ENCODE measurements at places on chromosomes 12 and 14.
A peak's percentile ranks its signal among the peaks of the same experiment; 100 is the strongest.

- DNase-seq: no peak
Observed at GRCh38 chr12:49674318-49674981, 32.8 kb downstream of the FMNL3 start.

DNA sequence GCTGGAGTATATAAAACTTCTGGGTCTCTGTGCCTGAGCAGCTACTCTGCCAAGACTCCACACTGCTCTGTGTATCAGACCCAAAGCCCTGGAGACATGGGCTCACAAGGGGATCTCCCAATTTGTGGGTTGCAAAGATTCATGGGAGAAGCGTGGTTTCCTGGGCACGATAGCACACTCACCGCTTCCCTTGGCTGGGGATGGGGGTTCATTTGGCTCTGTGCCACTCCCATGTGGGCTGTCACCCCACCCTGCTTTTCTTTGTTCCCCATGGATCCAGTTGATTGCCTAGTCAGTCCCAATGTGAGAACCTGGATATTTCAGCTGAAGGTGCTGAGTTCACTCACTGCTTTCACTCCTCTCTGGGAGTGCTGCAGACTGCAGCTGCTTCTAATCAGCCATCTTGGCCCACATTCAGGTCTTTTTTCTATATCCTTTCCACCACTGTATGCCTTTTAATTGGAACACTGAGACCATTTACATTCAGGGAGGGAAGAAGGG, 40.0 kb upstream of the PCNX4 start:
- DNase-seq: no peak

DNA sequence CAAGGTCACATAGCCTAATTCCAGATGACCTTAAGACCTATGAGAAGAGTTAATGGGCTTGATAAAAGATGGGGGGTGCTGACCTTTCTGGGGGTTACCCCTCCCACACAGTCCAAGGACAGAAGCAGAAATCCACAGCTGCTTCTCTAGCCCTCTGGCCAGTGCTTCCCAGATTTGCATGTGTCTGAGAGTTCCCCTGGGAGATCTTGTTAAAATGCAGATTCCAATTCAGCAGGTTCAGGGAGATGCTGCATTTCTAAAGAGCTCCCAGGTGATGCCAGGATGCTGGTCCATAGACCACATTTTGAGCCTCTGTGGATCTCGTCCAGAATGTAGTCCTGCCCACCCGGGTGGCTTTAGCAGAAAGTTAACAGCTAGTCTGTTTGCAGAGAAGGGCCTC, 82.1 kb downstream of the WSCD2 start:
- no peak for DNase-seq

GRCh38 chr14:66078006-66078405, 408.2 kb upstream of the CCDC196 start:
- DNase-seq: no peak

DNA sequence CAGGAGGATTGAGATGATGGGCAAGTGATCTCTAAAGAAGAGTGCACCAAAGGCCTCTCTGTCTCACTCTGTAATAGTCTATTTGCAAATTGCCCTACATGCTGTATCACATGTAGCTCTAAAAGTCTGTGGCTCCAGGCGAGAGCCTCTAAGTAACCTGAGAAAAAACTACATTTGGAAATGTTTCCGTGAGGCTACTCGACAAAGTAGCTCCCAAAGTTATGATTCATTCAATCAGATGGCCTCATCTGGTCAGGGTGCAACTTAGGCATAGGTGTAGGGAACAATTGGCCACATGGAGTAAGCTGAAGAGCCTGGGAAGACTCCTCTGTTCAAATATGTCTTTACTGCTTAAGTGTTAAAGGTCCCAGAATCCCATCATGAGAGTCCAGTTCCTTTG, 155.4 kb upstream of the PLEKHG7 start:
- DNase-seq: no peak

DNA sequence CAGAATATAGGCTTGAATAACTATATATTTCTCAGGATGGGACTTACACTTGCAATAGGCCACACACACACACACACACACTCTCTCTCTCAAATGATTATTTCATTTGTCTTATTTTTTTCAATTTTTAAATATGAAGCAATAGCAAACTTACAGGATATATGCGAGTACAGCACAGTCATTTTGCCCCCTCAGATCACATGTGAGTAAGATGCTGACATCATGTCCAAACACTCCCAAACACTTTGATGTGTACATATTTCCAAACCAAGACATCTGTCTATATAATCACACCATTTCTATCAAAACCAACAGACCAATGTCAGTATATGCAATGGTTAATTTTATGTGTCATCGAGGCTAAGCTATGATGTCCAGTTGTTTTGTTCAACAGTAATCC, 1535.9 kb upstream of the FLRT2 start:
- no peak for DNase-seq

- DNase-seq: no peak
Observed at GRCh38 chr12:109557805-109558204, 15.5 kb downstream of the MMAB start.

- peak; percentile 45 for DNase-seq
Observed at GRCh38 chr12:122422730-122423257, 325 bp upstream of the CLIP1 start.

DNA sequence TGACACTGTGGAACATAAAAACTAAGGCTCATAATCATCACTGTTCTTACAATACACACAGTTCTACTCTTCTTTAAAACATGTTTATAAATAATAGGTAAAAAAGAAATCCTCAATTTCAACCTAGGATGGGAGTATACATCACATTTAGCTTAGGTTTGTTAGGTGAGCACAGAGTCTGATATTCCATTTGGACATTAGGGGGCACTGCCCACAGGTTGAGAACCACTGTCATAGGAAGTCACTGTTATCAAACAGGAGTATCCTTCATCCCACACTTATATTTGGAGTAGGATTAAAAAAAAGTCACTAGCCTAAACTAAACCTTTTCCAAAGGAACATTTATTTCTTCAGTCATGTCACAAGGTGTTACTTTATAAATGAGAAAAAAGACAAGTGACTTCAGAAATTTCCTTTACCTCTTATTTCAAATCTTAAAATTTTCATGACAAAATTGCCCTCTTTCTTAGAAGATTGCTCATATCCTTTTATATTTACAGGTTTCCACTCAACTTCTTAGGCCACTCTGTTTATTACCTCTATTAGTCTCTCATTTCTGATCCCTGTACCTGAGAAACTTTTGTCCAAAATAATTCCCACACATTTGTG, 240.6 kb downstream of the CPNE8 start:
- DNase-seq: peak; percentile 55

- peak; percentile 94 for DNase-seq
Observed at GRCh38 chr14:90785471-90785870, 30.8 kb downstream of the TTC7B start.

DNA sequence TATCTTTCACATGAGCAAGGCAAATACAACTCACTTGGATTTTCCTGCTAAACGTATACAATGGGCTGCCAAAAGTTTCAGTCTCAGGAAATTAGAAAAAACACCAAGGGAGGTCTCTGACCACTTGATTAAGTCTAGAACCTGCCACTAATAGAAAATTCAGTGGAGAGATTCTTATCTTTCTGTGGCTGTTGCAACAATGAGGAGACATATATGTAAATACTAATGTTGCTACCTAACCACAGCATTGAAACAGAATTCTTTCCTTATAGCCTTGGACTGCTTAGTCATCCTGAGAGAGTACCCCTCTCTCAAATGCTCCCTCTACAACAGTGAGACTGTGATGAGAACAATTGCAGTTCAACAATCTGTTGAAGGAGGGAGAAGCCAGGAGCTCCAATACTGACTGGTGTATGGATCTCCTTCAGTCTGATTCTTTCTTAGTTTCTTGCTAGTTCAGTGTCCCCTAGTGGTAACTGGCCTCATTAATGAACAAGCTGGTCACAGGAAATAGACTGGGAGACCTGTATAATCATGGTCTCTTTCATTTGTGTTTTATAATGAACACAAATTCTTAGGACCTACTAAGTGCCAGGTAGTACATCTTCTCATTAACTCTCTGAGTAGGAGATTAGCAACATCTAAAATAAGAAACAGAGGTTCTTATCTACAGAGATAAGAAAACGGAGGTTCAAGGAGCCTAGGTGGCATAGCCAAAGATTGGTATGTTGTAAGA, 164.5 kb downstream of the SLC38A4 start:
- peak; percentile 69 for DNase-seq

- DNase-seq: no peak
Observed at GRCh38 chr12:67414011-67414715, 145.0 kb downstream of the CAND1 start.

GRCh38 chr14:94676495-94677185, 64.4 kb downstream of the SERPINA3 start:
- no peak for DNase-seq

DNA sequence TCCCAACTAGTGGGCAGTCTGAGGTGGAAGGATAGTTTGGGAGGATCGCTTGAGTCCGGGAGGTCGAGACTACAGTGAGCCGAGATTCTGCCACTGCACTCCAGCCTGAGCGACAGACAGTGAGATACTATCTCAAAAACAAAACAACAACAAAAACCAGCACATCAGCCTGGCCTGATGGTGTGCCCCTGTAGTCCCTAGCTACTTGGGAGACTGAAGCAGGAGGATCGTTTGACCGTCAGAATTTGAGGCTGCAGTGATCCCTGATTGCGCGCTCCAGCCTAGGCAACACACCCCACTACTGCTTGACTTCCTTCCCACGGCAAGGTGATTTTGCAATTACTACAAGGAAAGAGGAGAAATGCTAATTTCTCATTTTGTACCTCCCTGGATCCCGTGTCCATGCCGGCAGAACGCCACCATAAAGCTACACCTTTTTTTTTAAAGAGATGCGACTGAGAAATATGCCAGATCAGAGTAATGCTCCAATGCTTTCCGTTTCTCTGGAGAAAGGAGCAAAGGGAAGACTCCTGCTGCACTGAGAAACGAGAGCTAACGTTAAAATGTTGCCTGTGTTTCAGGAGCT, 672 bp upstream of the SCFD1 start:
- DNase-seq: no peak

DNA sequence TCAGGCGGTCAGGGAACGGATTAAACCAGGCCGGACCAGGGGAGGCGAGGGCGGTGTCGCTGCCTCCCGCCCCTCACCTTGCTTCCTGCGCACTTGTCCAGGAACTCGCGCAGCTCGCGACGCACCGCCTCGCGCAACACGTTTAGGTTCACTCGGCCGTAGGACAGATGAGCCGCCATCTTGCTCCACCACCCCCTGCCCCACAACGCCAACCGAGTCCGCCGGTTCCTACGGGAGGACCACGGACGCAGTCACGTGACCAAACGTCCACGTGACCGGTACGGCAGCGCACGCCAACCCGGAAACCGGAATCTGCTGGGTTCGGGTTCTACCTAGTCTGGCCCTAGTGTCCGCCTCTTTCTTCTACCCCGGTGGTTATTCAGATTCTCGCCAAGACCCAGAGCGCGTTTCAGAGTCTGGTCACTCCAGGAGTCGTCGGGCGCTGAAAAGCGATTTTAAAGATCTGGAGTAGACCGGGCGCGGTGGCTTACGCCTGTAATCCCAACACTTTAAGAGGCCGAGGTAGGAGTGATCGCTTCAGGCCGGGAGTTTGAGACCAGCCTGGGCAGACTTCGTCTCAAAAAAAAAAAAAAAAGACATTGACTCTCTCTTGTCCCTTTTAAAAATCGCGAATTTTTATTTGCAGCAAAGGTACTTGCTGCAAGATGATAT, at the start of gene VPS33A:
TSS of gene VPS33A (minus strand) at position 265 of the 672 bp plus-strand sequence. CDS start at position 179, 86 bp downstream.
- DNase-seq: peak; percentile 97

GRCh38 chr14:71049435-71050133, 142.3 kb downstream of the PCNX1 start:
- DNase-seq: no peak

GRCh38 chr12:48276621-48277020, 73.5 kb upstream of the OR10AD1 start:
- DNase-seq: no peak

- no peak for DNase-seq
Observed at GRCh38 chr14:24430682-24431568, 1.2 kb downstream of the KHNYN start.

DNA sequence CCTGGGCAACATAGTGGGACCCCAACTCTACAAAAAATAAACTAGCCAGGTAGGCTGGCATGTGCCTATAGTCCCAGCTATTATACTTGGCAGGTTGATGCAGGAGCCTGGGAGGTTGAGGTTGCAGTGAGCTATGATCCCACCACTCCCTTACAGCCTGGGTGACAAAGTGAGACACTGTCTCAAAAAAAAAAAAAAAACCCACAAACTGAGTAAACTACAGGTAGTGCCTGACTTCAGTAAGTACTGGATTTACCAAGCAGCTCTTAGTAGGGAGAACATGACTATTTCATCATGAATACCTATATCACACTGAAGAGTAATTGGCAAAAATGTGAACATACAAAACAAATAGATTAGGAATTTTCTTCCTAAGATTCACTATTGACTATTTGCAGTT, 32.4 kb upstream of the AP4S1 start:
- DNase-seq: no peak

GRCh38 chr12:72274931-72275330, 2.8 kb downstream of the TRHDE start:
- no peak for DNase-seq

- DNase-seq: peak; percentile 86
Observed at GRCh38 chr14:67704484-67705089, 2.9 kb downstream of the RDH12 start.

GRCh38 chr14:21234112-21234511, 35.1 kb downstream of the HNRNPC start:
- DNase-seq: no peak

DNA sequence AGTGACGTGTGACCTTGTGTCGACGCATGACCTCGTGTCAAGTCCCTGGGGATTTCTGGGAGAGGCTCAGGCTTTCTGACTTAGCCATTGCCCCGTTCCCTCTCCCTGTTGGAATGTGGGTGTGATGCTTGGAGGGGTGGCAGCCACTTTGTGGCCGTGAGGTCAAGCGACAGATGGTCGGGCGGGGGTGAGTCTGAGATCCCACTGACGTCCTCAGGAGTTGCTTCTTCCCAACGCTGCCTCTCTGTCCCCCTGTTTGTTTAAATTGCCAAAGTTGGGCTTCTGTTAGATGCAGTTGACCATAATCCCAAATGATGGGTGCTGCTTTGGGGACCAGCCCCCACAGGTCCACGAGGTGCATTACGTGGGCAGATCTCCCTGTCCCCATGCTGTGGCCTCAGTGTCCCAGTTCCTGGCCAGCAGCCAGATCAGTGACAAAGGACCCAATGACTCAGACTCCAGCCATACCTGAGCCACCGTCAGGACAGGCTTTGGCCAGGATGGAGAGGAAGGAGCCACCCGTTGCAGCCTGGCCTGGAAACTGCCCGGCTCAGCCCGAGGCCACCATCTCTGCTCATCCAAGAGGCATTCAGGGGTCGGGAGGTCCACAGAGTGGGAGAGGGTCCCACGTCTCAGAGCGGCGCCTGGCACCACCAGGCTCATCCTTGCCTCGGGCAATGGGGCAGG, 34.4 kb upstream of the GALNT9 start:
- DNase-seq: no peak

DNA sequence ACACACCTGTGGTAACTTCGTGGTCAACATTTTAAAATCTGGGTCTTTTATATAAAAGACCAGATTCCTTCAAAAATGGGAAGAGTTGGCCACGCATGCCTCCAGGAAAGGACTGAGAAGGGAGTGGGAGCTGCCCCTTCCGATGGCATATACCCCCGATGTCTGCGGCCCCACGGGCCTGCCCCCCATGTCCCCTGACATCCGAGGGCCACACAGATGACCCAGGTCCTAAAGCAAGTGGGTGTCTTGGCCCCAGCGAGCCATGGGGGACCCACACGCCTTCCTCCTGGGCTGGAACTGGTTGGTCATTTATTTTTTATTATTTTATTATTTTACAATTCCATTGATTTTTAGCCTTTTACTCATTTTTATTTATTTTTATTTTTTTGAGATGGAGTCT, 142.5 kb downstream of the PIWIL1 start:
- DNase-seq: no peak

- DNase-seq: no peak
Observed at GRCh38 chr12:7207866-7208625, 18.6 kb downstream of the PEX5 start.

GRCh38 chr12:118061011-118061872, at the start of gene WSB2:
TSS of gene WSB2 (minus strand) at chr12:118061179. CDS start at chr12:118061048, 131 bp downstream.
- no peak for DNase-seq
